Peyer's patch (tissue), 4 donors: ENCODE measurements at places on chromosomes 7 and 10.

DNA sequence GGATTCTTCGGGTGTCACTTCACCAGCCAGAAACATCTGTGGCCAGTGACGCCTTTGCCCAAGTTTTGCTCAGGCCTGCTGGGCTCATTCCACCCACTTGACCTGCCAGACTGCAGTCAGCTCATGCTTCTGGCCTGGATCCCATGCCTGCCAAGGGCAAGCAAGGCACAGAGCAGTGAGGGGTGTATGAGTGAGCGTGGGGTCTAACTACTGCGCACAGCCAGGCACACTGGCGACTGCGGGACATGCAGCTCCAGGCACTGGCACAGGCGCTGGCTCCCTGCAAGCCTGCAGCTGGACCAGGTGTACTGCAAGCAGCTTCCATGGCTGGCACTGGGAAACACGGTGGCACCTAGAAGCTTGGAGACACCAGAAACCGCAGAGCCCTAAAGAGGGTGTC is 80.1 kb downstream of the MTERF1 start:
- DNase-seq: no peak

GRCh38 chr7:83852136-83852535 is 203.2 kb upstream of the SEMA3E start:
- DNase-seq: no peak

- DNase-seq: no peak
These were observed 6.8 kb downstream of the TBC1D12 start for GRCh38 chr10:94409021-94409657.

DNA sequence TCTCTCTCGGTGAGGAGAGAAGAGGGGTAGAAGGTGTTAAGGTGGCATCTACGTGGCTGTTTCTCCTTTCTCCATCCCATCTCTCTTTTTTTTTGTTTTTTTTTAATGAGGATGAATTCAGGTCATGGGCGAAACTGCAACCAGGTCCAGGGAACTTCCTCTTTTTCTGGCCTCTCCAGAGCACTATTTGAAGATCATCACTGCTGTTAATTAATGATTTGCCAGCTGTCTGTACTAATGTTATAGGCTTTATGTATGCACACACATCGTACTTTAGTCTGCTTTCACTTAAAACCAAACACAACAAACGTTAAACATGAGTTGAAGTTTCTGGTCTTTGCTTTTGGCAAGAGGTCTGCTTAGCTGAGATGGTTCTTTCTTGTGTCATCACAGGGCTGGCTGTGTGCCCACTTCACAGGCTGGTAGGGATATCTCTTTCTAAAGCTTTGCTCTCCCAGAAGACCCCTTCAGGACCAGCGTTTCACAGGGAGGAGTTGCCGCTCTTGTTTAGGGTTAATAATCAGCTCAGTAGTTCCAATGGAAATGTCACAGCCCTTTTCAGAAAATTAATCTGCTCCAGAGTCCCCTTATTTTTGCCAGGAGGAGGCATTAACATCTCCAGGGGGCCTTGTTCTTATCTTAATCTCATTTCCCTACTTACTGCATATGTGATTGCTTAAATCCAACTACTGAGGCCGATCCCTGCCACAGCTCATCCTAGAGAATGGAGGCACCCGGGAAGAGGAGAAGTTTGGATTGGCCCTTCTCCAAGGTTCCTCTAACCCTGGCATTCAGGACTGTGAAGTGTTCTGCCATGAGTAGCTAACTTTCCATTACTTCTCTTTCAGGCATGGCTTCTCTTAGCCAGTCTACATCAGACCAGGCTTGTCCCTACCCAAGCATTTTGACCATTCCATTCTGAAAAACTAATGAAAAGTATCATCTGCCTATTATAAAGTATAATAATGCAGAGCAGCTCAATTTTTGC is 273.9 kb upstream of the NFE2L3 start:
- no peak for DNase-seq

GRCh38 chr7:74424291-74424880 is 29.3 kb upstream of the GTF2IRD1 start:
- no peak for DNase-seq

DNA sequence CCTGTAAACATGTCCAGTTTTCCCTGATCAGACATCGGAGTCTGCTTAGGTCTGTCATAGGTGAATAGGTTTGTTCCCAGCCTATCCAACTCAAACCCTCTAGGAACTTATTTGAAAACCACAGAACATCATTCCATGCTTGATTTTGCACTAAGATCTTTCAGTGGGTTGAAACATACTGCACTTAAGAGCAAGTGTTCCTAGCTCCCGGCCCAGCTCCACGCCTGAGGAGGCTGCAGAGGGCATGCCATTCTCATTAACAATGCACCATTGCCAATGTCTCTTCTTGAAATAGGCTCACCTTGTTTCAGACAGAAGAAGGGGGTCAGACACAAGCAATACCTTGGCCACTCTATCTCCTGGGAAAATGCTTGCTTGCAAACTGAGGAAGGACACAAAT is 78.0 kb upstream of the EGR2 start:
- no peak for DNase-seq

DNA sequence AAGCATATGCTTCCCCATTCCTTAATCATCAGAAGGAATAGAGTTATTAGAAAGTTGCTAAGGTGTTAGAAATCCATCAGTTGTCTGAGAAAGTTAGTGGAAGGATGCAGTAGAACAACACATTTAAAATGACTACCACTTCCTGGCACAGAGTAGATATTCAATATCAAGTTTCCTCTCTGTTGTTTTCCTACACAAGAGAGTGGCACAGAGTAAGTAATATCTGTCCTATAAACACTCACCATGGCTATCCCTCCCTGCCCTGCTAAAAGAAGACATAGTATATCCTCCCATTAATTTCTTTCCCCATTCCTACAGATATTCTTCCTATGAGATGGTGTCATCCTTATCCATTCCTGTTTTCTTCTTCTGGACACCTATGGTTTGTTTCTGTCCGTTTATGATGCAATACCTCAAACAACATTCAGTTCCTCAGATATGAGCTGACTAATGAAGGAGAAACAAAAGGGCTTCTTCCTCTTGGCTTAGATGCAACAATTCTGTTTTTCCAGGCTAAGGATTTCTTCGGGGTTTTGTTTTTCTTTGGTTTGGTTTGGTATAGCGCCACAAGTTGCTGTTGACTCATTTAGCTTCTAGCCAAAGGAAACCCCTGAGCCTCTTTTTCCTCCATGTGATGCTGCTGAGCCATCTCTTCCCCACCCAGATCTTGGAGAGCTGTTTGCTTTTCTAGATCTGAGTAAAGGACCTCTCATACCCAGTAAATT is 32.9 kb upstream of the BPGM start:
- no peak for DNase-seq

GRCh38 chr7:133641436-133641835 is 388.6 kb downstream of the EXOC4 start:
- no peak for DNase-seq

GRCh38 chr10:132839061-132839460 is 53.1 kb upstream of the NKX6-2 start:
- no peak for DNase-seq

DNA sequence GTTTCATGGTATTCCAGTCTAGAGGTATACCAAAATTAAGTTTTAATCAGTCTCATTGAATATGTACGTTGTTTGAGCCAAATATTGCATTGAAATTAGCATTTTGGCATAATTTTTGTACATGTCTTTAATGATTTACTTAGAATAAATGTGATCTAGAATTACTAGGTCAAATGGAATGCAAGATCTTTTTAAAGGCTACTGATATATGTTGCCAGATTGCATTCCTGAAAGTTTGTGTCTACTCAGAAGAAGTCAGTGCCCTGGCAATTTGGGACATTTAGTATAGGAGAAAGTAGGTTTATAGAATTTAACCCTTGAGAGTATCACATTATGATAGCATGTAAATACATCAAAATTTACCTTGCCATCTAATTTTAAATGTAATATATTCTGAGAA is 32.4 kb downstream of the KMT2E start:
- no peak for DNase-seq

- peak; percentile 63 for DNase-seq
These were observed 24.0 kb downstream of the CCSER2 start for GRCh38 chr10:84352251-84352842.

DNA sequence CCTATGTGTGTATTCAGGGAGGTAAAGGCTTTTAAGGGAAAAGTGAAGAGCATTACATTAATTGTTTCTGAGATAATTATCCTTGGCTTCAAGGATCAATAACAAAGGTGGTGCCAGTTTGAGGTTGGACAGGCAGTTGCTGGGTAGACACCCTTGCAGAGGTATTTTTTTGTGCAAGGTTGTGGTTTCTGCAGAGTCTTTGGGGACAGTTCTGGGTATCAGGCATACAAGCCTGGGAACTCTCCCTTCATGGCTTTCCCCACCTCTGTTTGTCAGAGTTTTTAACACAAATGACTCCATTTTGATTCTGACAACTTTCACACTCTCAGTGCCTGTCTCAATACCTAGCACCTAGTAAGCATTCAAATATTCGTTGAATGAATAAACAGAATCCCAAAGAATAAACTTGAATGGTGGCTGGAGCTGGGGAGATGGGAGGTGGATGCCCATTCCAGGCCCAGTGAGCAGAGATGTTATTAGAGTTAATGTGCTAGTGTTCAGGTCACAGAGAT is 7.4 kb upstream of the OSBPL3 start:
- no peak for DNase-seq

GRCh38 chr7:43568529-43568928 is 14.4 kb upstream of the STK17A start:
- no peak for DNase-seq

- peak; percentile 56 for DNase-seq
These were observed 137.6 kb downstream of the NRP1 start for GRCh38 chr10:33196710-33197491.

DNA sequence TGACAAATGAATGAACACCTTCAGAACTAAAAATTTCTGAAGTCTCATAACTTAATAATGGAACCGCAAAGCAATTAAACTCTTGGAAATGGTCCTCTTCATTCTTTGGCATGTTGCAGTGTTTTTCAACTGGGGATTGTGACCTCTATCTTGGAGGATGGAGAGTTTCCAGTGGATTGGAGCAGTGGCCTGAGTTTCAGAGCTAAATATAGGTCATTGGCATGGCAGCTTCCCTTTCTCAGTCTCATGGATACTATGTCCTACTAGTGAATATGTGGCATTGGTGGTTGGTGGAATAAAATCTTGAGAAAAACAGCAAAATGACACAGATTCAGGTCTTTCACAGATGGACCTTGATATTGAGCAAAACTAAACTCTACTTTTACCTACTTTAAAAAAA is 24.1 kb upstream of the EPC1 start:
- no peak for DNase-seq

DNA sequence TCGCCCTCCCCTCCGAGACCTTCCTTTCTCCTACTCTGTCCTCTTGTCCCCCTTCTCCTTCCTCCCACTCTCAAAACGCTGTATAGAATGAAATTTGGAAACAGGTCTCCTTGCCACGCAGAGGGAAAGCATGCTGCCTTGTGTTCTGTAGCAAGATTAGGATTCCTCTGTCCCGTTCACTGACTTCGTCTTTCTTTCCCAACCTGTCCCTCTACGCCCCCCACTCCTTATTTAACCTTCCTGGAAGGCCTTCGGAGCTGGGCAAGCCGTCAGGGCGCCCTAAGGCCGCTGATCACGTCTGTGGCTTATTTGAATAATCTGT is 1.3 kb downstream of the HOXA9 start:
- no peak for DNase-seq

GRCh38 chr10:666237-667012 is 23.0 kb downstream of the DIP2C start:
- no peak for DNase-seq

- DNase-seq: peak; percentile 67
These were observed 37.4 kb downstream of the RASGEF1A start for GRCh38 chr10:43229208-43230061.

GRCh38 chr7:50724526-50725520 is 57.9 kb downstream of the GRB10 start:
- DNase-seq: no peak

GRCh38 chr10:111082102-111082975 is 5.5 kb downstream of the ADRA2A start:
- no peak for DNase-seq

DNA sequence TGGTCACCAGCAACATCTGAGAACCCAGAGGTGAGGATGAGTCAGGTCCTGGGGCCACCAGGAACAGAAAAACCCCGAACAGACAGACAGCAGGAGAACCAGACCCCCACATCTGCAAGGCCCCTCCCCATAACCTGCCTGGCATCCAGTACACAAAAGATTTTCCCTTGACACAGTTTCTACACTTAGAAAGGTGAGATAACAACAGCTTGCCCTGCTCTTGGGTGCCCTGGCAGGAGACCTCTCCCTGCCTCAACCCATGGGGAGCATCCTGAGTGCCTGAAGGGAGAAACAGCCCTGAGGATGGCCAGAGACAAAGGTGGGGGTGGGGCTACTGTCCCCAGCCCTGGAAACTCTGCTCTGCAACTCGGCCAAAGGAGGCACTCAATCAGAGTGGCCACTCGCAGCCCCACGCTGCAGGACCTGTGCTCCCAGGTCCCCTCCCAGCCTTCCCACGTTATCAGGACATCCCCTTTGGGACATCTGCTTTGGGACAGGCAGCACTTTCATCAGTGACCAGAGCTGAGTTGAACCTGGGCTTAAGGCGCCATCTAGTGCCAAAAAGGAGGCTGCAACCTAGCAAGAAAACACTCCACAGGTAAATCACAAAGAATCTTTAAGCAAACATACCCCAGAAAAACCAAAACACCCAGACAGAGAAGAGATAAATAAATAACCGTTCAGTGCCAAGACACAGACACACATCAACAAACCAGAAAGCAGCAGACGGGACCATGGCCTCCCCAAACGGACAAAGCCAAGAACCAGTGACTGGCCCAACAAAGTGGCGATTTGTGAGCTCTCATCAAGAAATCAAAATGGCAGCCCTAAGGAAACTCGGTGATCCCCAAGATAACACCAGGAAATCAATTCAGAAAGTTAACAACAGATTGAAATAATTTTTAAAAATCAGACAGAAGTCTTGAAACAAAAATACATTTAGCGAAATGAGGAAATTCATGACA is 233.7 kb downstream of the PTPRN2 start:
- DNase-seq: peak; percentile 56

DNA sequence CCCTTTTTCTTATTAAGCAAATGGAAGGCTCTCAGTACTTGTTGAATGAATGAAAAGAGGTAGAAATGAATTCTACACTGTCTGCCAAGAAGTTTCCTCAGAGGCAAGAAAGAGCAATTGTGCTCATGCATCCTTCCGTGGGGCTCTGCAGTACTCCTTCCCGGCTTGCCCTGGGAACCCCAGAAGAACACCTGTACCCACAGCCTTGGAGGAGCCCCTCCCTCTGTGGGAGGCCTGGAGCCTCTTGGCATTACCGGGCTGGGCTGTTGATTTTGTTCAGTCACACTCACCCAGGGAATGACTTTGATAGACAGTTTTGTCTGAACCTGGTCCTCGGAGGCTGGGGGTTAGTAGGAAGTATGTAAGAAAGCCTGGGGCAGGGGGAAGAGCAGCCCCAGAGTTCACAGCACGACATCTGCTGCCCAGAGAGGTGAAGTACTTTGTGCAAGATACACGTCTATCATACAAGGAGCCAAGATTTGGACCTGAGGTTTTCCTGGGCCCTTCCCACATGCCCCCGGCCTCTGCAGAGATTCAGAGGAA is 134.8 kb upstream of the GDF10 start:
- no peak for DNase-seq
